ENCODE measurements at places on chromosomes 16 and 17.

- DNase-seq: no peak
These were observed 175.4 kb downstream of the WSCD1 start for GRCh38 chr17:6245301-6246177.

DNA sequence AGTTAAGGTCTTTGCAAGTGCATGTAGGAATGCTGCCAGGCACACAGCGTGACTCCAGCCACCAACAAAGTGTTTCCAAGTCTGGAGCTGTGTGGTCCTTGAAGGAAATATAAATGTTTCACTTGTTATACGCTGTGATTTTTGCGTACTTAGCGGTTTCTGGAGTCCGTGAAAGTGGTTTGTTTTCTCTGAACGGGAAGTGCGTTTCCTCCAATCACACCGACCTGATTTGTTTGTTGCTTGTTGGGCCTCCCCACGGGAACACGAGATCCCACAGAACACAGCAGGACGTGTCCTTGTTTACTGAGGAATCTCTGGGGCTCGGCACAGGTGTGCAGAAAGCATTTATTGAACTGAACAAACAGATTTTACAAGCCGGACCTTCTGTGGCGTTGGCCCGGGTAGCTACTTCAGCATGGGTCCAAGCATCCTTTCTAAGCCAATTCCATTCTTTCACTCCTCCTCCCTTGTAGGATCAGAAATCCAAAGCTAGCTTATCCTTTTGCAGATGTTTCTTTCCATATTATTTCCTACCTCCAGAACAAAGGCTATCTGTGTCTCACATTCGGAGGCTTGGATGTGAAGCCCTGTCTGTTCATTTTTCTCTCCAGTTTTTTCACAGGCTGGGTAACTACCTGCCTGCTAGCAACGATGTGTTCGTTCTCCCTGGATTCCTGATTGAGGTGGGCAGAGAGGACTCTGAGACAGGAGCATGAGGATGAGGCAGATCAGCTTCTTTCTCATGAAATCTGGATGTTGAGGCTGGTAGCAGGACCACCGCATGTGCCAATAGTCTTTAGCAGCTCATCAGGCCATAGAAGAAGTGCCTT is 44.6 kb downstream of the ABAT start:
- DNase-seq: no peak

DNA sequence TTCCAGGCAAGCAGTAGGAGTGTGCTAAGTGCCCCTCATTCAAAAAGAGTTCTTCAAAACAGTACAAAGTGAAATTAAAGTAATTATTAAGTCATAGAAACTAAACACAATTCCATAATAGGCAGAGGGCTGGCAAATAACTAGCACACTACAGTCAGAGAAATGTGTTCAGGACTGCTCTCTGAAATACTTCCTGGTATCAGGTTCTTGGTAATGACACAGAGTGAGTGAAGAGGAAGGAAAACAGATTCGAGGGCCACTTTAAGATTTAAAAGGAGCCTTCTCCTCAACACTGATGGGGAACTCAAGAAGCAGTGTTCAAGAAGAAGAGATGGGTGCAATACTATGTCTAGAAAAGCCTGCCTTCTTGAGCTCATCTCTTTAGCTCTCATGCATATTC is 139.2 kb downstream of the TOX3 start:
- no peak for DNase-seq

GRCh38 chr16:2946649-2947048 is 17.4 kb upstream of the KREMEN2 start:
- no peak for DNase-seq

- no peak for DNase-seq
These were observed 3.4 kb upstream of the PPP1R9B start for GRCh38 chr17:50153650-50154575.

GRCh38 chr16:10765772-10766171 is 22.1 kb downstream of the NUBP1 start:
- no peak for DNase-seq

DNA sequence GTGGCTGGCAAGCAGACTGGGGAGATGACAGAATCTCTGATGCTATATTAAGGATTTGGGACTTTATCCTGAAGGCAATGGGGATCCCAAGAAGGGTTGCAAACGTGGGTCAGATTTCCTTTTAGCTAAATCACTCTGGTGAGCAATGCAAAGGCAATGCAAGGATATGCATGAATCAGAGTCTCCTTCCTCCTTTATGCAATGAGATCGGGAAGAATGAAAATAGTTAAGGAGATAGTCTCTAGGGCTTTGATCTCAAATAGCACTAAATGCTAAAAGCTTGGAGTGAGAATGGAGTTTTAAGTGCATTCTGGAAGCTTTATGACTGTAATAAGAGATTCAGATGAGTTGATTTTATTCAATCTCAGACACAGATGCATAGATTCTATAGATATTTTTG is 27.2 kb upstream of the SHISA9 start:
- DNase-seq: no peak

- DNase-seq: peak; percentile 36
These were observed 276.2 kb upstream of the IRX5 start for GRCh38 chr16:54654429-54654828.

DNA sequence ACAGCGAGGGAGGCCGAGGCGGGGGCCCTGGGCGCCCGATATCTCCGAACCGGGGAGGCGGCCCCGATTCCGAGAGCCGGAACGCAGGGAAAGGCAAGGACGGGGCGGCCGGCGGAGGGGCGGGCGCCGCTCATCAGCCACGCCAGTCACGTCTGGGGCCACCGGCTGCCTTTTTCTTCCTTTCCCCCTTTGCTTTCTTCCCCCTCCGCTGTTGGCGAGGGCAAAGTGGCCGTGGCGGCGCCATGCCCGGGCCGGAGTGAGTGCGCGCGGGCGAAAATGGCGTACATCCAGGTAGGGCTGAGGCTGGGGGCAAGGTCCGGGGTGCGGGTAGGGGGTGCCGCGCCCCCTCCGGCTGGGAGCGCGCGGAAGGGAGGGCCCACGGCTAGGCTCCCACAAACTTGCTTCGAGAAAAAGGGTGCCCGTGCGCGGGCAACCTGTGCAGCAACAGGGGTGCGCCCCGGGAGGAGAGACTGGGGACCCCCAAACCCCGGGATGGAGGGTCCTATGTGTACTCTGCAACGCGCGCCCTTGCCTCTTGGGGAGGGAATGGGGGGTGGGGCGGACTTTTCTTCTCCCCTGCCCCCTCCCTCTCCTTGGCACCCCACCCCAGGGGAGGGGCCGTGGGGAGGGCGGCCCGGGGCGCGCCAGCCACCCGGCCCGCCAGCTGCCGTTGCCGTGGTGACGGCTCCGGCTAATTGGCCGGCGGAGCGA is 486 bp downstream of the SYT17 start:
- peak; percentile 55 for DNase-seq

DNA sequence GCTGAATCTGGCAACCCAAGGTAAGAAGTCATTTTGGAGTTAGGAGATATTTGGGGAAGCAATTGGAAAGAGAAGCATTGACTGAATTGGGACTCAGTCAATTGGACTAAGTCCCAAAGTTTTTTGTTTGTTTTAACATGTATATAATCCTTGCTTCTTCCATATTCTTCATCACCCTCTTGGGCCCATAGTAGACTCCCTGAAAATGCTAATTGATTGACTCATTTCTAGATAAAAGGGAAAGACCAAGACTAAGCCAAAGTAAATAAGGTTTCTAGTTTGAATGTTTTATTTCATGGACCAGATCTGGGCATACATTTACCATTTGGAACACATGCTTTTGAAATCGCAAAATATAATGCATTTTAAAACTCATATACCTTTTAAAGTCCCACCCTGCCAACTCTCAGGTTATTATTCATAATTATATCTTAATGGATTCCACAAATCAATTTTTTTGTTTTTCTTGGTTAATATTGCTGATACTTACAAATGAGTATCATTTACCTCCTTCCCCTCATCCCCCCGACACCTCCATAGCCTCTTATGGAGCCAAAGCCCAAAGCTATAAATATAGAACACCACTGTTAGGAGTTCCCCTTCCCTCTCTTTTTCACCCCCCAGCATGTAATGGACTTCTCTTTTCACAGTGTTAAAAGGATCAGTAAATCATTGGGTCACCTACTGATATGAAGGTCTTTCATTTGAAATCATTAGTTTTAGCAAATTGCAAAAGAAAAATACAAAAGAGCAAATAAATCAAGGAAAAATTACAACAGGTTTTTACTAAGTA is 674.0 kb upstream of the SOX9 start:
- DNase-seq: no peak

DNA sequence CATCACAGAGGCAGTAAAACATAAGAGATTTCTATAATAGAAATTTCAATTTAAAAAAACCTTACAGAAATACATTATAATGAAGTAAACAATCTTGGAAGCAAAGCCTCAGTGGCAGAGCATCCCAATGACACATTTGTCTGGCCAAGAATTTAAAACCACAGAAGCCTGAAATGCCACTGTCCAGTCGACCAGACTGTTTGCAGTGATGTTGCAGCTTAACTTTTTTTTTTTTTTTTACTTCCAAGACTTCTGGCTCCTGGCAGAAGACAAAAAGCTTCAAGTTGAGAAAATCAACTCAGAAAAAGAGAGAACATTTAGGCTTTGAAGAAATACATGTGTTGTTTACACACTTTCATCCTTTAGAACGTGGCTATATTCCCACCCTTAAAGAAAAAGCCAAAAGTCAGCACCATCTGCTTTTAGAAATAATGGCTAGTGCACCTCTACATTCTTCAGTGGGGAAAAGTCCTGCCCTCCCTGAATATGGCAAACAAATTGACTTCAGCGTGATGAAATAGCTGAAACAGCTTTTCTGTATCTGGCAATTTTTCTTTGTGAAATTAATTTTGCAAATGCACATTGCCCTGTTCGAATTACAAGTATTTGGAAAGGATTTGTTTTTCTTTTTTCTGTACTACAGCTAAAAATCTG is 205.5 kb upstream of the MON1B start:
- DNase-seq: no peak

- no peak for DNase-seq
These were observed 290.5 kb downstream of the CPPED1 start for GRCh38 chr16:12513076-12513790.

DNA sequence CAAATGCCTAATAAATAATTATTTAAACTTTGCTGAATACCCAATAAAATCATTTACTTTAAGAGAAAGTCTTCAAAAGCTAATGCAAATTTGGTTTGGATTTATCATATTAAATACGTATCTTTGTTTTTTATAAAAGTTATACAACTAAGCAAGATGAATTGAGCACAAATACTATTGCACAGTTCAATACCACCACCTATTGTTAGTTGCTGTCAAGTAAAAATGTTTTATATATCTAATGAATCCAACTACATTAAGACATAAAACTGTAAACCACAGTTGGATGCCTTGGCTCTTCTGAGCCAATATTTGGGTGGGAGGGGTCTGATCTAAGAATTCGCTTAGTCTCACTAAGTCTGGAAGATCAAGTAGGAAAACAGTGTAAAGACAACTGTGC is 7.7 kb downstream of the FBXL20 start:
- no peak for DNase-seq

- DNase-seq: no peak
These were observed 23.7 kb upstream of the RCVRN start for GRCh38 chr17:9928601-9929333.

DNA sequence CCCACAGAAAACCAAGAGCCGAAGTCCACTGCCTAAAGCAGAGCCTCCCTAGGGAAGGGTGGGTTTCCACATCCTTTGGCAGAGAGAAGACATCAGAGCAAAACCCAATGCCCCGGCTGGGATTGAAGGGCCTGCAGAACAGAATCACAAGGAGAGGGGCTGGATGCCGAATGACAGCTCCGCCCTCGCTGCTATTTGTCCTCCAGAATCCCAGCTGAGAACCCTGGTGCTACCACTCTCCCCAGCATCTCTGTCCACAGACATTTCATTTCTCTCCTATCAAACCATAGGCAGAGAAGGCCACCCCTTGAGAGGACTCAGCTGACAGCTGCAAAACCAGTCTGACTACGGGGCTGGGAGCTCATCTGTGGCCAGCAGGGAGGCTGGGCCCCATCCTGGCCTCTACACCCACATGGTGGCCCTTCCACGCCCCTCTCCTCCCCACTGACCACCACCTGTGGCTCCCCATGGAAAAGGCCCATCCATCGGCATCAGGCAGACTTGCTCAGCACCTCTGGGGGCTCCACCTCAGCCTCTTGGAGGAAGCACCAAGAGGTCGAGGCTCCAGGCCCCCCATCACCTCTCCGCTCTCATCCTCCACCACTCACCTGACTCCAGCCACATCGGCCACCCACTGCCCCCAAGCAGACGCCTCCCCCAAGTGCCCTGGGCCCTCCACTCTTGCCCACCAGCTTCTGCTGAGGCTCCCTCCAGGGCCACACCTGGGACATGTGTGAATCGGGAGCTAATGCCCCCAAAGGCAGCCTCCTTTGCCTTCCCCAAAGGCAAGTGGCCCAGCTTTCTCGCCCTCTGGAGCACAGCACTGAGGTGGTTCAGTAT is 288.5 kb downstream of the C16orf95 start:
- DNase-seq: no peak

- no peak for DNase-seq
These were observed 93.4 kb downstream of the IRX3 start for GRCh38 chr16:54193013-54193664.

- no peak for DNase-seq
These were observed 16.9 kb downstream of the KNOP1 start for GRCh38 chr16:19701091-19701490.

DNA sequence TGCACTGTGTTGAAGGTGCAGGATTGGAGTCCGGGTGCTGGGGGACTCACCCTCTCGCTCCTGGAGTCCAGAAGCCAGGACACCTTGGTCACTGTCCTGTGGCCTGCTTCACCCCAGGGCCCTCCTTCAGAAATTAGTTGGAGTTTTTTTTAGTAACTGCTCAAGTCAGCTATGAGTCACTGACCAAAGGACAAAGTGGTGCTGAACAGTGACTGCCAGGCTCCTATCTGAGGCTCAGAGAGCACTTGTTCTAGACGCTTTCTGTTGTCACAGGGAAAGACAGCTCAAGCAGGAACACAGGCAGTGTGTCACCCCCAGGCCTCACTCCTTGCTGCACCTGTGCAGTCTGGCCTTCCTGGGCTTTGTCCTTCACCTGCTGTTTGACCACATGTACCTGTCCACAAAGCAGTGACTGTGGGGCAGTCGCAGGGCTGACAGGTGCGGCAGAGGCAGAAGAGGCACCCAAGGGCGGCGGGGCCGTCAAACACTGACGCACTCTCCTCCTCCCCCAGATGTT is 4.1 kb upstream of the FAAP100 start:
- no peak for DNase-seq

DNA sequence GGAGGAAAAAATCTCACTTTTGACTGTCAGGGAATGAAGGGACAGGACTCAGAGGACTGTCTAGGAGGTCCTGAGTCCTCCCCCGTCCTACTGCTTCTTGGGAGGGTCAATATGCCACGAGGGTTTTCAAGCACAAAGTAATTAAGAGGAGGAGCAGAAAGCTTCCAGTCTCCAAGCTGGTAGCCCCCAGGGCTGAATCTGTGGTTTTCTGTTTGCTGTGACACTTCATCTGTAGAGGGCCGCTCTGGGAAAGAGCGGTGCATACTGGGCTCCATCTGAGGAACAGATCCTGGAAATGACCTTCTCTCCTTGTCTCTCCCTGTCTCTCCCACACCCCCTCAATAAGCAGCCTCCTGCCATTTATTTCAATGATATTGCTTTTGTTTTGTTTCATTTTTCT is 180.1 kb upstream of the SDK2 start:
- DNase-seq: no peak

- no peak for DNase-seq
These were observed 646 bp downstream of the HIC1 start for GRCh38 chr17:2055292-2056205.

Data from pons (tissue), 1 donor.